WERI-Rb-1 (cell line): ENCODE measurements at places on chromosomes 12 and 14.

GRCh38 chr12:45336762-45337596 is 121.1 kb downstream of the ANO6 start:
- no peak for DNase-seq

DNA sequence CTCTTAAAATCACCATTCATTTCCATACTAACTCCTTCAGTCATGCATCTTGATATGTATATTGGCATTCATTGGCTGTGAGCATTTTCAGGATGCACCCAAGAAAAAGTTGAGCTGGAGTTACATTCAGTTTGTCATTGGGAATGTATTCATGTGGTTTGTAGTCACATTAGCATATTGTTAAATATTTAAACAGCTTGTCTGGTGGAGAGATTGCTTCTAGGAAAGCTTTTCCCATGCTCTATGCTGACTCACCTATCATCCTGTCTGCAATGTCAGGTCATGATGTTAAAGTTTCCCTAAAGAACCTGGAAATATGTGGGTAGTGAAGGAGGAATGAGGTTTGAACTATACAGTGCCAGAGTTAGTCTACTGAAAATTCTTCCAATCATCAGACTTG is 583.6 kb downstream of the GALC start:
- DNase-seq: no peak

- no peak for DNase-seq
These were observed 130.8 kb upstream of the PRKD1 start for GRCh38 chr14:30058401-30058800.

DNA sequence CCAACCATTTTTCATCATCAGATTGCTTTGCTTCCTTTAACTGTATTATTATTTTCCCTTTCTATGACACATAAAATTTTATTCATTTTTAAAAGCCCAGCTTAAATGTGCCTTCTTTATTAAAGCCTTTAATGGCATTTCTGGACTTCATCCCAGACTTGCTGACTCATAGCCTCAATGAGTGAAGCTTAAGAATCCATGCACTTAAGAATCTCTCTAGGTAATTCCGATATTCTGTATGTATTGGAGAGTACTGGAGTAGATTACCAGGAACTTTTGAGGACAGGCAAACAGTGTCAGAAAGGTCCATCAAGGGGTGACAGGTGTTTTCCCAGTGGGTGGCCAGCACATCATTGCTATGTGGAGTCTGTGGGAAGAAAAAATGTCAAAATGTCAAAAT is 107.9 kb downstream of the PTPRQ start:
- DNase-seq: no peak

DNA sequence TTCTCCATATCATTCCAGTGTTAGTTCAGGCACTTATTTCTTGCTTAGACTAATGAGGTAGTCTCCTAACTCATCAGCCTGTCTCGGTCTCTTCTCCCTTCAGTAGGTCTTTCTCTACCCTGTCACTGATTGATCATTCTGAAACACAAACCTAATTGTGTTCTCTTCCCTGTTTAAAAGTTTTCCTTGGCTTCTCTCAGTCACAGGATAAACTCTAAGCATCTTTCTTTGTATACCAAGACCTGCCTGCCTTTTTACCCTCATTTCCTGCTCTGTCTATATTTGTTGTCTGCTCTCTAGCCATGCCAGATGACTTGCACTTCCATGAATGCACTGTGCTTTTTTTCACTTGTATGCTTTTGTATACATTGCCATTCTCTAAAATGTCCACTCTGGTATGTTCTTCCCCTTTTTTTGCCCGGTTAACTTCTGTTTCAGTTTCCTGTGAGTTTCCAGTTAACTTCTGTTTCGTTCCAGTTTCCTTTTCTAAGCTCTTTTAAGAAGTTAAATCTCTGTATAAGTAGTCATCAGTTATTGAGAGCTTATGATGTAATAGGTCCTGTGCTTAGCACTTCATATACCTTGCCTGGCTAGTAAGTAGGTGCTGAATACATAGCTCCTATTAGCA is 12.8 kb downstream of the DIP2B start:
- DNase-seq: no peak

DNA sequence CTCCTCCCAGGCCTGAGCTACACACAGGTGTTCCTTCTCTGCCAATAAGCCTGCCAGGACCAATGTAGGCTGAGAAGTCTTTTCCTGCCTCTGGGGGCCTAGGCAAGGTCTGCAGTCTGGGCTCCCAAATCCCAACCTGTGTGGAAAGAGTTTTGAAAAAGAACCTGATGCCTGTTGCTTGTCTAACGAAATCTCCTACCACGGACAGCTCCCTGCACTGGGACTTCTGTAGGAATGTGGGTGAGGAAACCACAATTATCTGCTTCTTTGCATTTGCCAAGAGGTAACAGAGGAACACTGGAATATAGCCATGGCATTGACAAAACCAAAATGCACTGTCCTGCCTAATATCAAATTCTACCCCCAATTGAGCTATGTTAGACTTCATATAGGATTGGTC is 877.0 kb upstream of the TMEM132C start:
- no peak for DNase-seq

DNA sequence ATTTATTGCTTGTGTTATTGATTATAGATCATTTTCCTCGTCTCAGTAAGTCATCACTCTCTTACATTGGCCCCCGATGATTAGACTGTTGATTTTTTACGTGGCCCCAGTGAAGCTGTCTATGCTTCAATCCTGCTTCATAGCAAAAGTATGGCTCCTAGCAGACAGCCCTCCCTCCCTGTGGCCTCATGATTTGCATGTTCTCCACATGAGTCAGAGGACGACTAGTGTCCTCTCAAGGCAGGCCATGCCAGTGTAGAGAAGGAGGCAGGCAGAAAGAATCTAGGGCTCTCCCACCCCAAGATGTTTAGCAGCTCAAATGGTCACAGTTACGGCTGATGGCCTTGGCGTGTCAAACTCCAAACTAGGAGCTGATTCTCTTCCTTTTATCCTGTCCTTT is 59.6 kb downstream of the FIGNL2 start:
- no peak for DNase-seq

DNA sequence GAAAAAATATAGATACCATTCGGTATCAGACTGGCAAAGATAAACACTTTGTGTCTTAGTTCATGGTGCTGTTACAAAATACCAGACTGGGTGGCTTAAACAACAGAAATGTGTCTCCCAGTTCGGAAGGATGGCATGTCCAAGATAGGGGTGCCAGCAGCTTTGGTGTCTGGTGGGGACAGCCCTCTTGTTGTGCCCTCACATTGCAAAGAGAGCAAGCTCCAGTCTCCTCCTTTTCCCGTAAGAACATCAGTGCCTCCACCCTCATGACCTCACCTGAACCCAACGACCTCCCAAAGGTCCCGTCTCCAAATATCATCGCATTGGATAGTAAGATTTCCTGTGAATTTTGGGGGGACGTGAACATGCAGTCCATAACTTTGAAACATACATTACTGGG is 12.4 kb downstream of the ZBTB42 start:
- DNase-seq: no peak

DNA sequence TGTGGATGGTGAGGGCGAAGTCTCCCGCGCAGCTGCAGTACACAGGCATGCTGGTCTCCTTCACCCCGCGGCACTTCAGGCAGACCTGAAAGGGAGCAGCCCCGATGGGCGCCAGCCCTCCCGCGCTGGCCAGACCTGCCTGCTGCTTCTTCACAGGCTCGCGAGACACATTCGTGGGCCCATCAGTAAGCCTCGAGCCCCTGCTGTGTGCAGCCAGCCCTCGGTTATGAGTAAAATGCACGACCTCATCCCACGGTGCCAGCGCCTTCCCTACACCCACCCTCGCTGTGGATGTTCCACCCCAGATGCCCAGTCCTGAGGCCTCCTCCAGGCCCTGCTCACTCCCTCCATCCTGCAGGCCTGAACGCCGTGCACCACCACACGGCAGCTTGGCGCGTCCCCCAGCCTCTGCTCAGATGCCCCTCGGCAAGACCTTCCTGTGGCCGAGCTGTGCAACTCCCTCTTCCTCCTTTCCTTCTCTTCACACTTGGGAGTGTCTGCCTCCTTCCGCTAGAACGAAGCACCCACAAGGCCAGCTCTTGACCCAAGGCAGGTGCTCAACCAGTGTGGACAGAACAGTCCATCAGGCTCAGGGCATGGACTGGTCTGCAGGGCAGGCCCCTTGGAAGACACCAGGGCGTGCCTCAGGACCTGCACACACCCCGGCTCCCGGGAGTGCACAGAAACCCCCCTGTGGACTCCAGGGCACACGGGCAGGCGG is 6.5 kb downstream of the P2RX2 start:
- DNase-seq: no peak

DNA sequence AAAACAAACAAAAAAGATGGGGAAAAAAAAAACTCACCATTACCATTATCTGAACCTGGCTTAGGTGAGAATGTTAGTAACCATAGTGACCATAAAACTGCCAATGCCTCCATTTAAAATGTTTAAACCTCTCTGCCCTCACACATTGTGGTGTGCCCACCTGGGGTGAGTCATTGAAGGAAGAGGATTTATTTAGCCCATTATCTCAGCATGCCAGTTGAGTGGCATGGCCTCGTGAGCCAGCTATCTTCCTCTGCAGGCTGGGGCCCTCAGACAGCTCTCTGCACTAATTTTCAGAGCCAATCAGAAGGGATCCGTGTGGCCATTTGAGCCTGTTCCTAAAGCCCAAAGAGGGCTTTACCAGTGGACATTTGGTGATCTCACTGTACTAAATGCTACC is 81.8 kb upstream of the CCDC198 start:
- DNase-seq: no peak
